ENCODE measurements at places on chromosomes 5 and 9.
A peak's percentile ranks its signal among the peaks of the same experiment; 100 is the strongest.

DNA sequence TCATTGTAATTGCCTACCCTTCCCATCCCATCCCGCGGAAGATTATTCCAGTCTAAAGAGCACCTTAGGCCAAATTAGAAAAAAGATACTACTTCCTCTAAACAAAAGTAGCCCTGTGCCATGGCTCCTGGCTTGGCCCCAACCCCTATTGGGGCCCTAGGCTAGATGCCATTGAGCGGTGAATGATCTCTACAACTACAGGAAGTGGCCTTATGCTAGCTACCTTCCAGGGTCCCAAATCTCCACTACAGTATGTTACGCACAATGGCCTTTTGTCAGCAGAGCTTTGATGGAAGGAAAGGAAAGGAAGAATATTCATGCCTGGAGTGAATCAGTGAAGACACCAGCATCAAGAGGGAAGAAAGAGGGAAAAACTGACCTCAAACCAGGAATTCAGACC, 73.3 kb upstream of the OSMR start:
- DNase-seq: no peak

DNA sequence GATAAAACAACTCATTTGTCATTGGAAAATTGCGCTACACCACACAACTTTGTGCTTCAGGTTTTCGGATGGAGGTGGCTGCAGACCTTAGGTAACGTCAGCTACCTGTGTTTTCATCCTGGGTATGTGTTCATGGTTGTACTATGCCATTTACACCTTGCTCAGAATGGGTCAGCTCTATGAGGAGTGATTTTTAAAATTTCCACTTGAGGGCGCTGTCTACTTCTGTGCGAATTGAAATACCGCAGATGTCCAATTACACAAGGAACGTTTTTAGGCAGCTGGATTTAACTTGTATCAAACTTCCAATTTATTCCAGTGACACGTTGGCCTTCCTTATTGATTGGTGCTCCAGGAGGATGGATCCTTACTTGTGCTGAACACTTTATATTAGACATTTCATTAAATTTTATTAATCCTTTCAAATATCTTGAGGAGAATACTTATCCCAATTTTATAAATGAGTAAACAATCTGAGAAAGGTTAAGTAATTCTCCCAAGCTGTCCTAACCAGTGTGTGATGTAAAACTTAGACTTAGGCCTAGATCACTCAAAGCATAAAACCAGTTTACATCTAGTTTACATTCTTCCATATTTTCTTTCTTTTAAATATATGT, 23.4 kb downstream of the DMRTA1 start:
- no peak for DNase-seq

- no peak for DNase-seq
Observed at GRCh38 chr5:146815411-146815810, 63.1 kb downstream of the PPP2R2B start.

DNA sequence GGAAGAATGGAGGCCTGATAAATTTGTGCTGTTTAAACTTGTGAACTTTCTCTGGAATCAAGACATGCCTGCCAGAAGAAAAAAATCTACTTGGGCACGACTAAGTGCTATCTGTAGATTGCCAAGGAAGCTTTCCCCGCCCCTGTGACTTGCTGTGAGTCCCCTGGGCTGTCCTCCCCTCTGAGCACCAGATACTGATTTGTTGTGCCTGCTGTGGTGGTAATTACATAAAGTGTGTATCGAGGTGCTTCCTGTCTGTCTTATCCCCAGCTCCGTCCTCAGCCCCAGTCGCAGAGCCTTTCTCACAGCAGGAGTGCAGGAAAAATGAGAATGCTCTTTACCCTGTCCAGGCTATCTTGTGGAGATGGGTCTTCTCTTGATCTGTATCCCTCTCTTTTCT, 53.9 kb downstream of the TRIO start:
- no peak for DNase-seq

DNA sequence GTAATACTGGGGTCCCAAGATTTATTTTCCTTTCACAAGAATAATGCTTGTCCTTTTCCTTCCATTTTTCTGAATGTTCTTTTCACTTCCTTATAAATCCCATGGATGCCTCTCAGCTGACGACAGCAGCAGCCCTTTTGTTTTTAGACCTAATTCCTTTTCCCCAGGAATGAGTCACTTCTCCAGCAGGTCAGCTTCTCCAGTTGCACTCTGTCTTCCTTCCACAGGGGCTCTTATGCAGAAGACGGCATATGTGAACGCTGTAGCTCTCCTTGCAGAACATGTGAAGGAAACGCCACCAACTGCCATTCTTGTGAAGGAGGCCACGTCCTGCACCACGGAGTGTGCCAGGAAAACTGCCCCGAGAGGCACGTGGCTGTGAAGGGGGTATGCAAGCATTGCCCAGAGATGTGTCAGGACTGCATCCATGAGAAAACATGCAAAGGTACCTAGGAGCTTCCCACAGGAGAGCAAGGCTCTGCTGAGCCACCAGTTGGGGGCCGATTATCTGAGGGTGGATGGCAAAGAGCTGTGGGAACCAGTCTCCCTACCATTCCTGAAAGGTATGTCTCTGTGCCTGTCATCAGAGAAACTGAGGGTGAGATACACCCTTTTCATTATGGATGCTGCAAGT, 72.9 kb downstream of the RFK start:
- DNase-seq: no peak

GRCh38 chr5:174120401-174121005, 75.0 kb downstream of the NSG2 start:
- DNase-seq: no peak

GRCh38 chr5:132410451-132411303, 41.2 kb downstream of the SLC22A5 start:
- peak; percentile 52 for DNase-seq

DNA sequence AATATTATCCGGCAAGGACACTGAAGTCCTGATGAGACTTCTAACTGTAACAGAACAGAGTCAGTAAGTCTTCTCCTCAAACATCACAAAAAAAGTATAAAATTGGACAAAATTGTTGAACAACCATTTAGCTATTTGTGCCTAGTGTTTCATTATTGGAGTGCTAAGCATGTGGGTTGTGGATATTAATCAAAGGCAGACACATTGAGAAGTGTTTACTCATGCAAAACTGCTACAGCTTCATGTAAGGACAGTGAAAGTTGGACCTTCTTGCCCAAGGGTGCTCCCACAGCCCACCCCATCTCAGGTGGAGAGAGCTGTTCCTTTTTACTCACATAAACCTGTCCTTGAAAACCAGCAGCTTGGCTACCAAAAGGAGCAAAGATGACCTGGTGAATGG, 355.1 kb upstream of the DAB2 start:
- no peak for DNase-seq

DNA sequence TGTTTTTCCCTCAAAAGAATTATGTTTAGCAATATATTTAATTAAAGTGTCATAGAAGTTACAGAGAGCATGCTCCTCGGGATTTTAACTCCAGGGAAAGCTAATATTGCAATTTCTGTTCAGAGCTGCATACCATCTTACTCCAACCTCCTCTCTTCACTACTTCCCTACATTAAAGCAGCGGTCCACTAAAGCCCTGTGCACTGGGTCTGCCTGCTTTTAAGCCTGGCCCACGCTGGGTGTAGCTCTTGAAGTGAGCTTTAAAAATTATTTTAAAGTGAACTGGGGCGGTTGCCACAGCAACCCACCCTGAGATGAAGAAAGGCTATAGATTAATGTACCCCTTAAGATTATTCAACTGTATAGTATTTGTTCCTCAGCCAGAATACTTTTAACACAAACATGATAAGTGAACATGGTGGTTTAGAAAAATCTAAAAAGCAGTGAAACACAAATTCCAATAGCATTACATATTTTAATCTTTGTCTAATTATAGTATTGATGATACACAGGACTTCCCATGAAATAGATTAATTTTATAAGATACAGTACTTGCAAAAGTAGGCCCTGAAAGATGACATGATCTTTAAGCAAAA, 3.9 kb upstream of the MEF2C start:
- no peak for DNase-seq

DNA sequence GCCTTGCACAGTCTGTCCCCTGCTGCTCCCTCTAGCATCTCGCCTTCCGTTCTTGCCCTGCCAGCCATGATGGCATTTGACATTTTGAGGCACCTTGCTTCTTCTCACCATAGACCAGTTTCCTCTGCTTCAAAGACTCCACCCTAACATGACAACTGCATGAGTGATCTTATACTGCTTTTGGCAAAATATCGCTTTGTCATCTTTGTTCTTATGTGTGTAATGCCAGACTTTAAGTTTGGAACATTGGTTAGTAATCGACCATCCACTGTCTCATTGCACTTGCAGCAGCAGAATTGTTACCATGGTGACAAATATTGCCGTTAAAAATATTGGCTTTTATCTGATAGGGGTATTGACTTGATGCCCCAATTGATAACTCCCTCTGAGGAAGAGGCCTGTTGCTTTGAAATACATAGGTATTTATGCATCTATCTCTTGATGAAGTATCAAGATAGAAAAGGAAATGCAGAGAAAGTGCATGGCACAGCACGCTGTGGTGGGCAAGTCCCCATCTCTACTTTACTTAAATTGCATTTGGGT, 6.8 kb downstream of the GARIN3 start:
- no peak for DNase-seq

DNA sequence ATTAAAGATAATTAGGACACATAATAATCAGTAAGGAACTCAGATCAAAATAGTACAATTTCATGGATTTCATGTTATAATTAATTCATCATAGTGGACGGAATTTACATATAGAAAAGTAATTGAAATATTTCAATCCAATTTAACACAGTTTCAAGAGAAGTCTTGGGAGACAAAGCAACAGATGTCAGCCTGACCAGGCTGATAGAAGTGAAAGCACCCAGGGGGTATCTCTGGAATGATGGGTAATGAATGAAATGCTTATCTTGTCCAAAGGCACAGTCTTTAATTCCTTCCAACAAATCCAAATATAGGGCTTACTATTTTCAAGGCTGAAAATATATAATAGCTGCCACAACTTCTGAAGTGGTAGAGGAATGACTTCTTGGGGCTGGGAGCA, 629.3 kb upstream of the RGMB start:
- DNase-seq: no peak

- DNase-seq: no peak
Observed at GRCh38 chr9:93045521-93045920, 13.0 kb upstream of the SUSD3 start.

- DNase-seq: no peak
Observed at GRCh38 chr5:129135633-129136032, 41.1 kb downstream of the ISOC1 start.

DNA sequence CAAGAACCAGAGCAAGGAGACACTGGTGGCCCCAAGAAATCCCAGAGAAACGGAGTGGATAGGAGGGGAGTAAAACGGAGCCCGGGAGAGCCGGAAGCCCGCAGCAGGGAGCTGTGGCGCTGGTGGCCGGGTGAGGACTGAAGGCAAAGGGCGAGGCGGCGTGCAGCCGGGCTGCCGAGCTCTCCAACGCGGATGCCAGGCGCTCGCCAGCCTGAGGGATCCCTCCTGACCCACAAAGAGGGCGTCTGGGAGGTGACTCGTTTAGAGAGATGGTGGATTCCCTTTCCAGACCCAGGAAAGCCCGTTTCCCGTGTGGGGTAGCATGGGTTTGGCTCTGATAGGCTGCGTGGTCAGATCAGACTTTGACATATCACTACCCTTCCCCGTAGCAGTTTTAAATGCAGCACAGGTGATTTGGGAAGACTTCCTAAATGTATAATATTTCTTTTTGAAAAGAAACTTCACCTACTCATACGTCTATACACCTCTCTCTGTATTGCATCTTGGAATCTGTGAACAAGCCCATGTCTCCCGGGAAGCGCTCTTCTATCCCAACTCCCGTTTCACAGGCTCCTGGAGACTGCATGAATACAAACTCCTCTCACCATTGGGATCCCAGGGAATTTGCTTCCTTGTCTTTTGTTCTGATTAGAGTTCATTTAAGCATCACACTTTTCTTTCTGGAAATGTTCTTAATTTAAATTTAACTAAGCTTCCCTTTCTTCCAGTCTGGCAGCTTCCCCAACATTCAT, 158.1 kb downstream of the C9orf152 start:
- DNase-seq: no peak

GRCh38 chr9:21728781-21729180, 73.7 kb upstream of the MTAP start:
- no peak for DNase-seq

GRCh38 chr5:89105836-89106235, 222.9 kb upstream of the MEF2C start:
- no peak for DNase-seq

GRCh38 chr9:92875373-92875772, 2.5 kb downstream of the ZNF484 start:
- DNase-seq: no peak

GRCh38 chr5:141488591-141489561, at the start of gene PCDHGC5:
PCDHGC5 (plus strand) TSS chr5:141489081; CDS start chr5:141489241, 160 bp downstream.
- no peak for DNase-seq

DNA sequence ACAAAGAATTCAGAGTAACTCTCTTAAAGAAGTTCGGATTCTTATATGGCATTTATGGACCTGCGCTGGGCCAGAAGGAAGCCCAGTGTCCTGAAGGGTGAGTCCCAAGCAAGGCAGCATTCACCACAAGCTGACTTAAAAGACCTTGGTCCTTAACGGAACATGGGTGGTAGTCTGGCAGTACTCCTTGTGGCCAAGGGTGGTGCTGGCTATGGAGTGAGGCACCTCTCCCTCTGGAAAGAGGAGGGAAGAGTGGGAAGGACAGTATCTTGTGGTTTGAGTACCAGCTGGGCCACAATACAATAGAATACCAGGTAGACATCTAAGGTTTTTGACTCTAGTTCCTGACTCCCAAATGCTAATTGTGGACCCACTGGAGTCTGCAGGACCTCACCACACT, 425.7 kb upstream of the CYLC2 start:
- DNase-seq: no peak

DNA sequence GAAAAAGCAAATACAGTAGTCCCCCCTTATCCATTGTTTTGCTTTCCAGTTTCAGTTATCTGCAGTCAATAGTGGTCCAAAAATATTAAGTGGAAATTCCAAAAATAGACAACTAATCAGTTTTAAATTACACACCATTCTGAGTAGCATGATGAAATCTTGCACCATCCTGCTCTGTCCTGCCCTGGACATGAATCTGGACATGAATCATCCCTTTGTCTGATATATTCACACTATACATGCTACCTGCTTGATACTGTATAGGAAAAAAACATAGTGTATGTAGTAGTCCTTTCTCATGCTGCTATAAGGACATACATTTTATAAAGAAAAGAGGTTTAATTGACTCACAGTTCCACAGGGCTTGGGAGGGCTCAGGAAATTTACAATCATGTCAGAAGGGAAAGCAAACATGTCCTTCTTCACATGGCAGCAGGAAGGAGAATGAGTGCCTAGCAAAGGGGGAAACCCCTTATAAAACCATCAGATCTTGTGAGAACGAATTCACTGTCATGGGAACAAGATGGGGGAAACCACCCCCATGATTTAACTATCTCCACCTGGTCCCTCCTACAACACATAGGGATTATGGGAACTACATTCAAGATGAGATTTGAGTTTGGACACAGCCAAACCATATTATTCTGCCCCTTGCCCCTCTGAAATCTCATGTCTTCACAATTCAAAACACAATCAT, 153.9 kb downstream of the ARRDC3 start:
- DNase-seq: no peak

DNA sequence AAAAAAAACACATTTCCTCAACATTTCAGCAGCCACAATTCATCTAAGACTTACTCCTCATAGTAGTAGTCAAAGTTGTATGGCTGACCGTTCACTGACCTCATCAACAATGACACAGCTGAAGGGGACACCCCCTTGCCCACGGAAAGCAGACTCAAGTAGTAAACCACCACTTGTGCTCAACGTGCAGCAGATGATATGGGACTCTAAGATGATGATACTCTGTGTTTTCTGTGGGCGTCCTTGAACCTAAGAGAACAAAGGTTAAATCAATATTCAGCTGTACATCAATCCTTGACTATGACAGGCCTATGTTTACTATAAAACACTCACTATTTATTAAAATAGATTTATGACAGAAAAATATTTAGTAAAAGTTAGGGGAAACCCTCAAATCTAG, 71.6 kb downstream of the SETX start:
- no peak for DNase-seq
